ENCODE measurements at places on chromosomes 6 and 20.

DNA sequence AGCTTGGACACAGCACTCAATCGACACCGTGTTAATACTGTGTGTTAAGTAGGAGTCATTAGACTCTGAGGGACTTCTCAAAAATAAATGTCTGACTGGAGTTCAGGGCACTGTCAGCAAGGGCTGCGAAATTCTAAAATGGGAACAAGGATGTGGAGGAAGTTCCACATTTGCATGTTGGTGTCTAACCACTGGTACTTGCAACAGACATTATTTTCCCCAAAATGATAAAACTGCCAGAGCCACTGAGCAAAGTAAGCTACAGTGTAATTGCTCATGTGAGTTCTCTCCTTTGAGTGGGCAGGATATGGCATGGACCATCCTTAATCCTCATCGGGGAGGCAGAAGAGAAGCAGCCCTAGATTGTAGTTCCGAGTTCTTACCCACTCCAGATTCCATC, 215.9 kb downstream of the SLC24A3 start:
- DNase-seq = no peak

DNA sequence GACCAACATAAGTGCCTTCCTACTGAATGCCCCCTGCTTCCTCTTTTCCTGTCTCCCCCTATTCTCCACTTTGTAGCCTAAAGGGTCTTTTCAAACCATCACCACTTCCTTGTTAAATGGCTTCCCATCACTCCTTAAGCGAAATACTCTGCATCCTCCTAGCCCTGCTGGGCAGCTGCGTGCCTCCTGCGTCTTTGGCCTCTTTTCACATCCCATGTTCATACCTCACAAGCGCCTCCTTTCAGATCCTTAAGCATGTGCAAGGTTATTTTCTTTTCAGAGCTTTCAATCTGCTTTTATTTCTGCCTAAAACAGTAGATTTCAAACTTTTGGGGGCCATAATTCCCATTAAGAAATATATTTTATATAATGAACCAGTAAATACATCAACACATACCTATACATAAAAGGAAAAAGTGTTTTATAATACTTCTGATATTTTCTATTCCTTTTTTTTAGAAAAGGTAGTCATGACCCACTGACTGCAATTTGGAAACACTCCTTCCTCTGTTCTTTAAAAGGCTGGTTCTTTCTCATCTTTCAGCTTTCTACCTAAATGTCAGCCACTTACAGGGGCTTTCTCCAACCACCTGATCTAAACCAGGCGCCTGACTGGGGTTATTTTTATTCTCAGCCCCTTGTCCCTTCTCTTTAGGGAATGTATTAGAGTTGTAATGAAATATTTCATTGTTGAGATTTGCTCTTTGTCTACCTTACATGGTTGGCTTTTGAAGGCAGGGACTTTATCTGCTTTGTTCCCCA, 84.1 kb downstream of the PRDM1 start:
- no peak for DNase-seq

GRCh38 chr6:76840041-76840745, 623.1 kb downstream of the HTR1B start:
- DNase-seq = no peak

GRCh38 chr6:161038229-161039031, 46.9 kb downstream of the MAP3K4 start:
- DNase-seq = no peak

DNA sequence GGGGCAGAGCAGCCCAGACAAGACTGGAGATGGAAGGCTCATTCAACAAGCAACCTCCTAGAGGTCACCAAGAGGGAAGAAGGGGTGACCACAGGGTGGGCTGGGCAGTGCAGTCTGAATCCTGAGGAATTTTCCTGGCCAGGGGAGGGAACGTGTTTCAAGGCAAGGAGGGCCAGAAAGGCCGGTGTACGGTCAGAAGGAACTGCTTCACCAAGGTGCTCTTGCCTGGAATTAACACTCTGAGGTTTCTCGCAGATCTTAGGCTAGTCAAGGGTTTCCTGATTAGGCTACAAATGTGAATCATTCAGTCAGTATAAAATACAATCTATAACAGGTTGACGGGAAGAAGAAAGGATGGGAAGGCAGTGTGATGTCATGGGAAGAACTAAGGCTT, 199.3 kb downstream of the LRFN2 start:
- no peak for DNase-seq

DNA sequence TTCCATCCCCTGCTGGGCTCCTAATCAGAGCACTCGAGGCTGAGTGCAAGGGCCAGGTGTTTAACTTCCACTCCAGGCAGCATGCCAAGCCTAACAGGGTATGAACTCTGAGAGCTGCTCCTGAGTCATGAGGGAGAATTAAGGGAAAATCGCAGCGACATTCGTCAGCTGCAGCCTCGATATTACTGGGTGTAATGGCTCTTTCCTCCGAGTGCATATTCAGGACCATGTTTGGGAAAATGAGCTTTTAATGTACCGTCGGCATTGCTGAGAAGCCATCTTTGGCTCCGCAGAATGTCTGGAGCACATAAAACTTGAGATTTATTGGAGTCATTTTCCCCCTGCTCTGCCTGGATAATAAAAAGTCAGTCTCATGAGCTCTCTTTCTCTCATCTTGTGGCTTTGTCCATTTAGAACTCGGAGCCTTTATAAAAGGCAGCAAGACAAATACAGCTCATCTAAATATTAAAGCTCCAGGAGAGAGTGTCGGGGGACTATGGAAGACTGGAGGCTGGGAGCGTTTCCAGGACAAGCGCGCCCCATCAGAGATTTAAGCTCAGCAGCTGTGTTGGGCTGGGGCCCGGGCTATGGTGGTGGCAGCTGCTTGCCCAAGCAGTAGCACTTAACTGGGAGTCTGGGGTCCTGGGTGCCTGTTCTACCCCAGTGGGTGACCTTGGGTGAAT, 103.7 kb downstream of the TOX2 start:
- DNase-seq = peak; percentile 50

DNA sequence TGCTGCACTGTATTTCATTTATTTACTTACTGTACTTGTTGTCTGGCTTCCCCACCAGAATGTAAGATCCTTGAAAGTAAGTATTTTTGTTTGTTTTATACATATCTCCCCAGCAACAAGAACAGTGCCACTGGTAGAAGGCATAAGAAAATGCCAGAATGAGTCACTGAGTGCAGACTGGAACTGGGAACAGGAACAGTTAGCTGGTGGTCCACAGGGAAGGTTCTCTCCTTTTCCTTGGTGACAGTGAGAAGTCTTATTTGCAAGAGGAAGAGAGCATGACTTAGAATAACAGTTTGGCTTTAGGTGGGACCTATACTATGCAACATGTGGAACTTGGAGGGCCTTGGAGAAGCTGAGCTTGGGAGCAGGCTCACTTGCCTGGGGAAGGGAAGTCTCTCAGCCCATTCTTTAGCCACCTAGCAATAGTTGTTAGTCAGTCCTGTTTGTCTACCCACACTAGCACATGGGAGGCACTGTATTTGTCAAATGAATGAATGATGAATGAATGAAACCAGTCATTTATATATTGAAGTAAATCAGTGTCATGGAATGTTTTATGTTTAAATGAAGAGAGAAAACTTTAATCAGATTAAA, 203.5 kb downstream of the KCNQ5 start:
- DNase-seq = no peak

GRCh38 chr6:127967708-127968107, 66.8 kb upstream of the THEMIS start:
- no peak for DNase-seq

DNA sequence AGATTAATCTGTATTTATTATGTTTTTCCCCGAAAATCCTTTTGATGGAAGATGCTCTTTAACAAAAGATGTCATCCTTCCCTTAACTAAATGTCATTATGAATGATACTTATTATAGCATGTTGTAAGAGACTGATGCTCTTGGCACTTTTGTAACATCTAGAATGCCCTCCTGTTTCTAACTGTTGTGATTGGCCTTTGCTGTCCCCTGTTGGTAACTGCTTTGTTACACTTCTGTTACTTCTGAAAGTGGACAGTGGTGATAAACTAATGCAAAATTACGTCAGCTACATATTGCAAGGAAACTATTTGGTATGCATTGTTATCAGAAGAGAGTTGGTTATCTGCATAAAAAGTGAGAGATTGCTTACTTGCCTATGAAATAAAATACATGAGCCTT, 5.8 kb downstream of the TTK start:
- DNase-seq = no peak

DNA sequence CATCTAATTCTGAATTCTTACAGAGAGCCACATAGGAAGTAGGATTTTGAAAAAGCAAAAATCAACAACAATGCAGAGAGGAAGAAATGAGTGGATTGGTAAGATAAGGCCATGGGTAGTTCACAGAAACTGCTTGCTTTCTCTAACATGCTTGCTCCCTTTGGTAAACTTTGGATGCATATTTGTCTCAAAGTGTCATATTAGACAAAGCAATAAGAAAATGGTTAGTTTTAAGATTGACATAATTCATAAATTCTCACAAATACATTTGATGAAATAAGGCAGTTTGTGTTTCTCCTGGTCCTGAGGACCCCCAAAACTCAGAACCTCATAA, 31.7 kb downstream of the UTRN start:
- no peak for DNase-seq

DNA sequence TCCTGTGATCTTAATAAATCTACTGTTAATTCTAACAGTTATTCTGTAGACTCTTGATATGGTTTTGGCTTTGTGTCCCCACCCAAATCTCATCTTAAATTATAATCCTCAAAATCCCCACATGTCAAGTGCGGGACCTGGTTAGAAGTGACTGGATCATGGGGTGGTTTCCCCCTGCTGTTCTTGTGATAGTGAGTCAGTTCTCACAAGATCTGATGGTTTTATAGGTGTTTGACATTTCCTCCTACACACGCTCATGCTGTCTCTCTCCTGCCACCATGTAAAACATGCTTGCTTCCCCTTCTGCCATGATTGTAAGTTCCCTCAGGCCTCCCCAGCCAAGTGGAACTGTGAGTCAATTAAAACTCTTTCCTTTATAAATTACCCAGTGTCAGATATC, 10.5 kb upstream of the EPB41L2 start:
- no peak for DNase-seq

GRCh38 chr6:3369985-3370360, 86.9 kb downstream of the SLC22A23 start:
- DNase-seq = no peak

- no peak for DNase-seq
Observed at GRCh38 chr20:19110881-19111460, 101.5 kb upstream of the SLC24A3 start.

DNA sequence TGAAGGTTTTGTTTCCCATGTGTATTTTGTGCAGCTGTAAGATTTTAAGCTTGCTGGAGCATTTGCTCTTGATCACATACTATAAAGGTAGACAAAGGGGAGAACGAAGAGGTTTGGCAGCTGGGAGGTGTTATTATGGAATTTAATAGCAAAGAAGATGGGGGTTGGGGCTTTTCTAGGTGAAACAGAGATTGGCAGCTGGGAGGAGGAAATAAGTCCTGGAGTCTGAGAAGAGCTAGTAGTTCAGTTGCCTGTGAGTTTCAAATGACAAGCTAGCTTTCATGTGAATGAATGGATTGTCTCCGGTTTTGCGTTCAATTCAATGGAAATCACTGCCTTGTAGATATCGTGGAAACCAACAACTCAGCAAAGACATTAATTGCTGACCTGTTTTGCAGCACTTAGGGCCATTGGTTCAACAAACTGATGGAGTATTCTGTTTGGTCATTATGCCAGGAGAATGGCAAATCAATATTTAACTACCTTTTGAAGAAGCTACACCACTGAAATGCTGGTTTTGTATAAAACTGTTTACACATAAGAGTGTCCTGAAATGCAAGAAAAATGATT, 38.1 kb upstream of the FLRT3 start:
- no peak for DNase-seq

DNA sequence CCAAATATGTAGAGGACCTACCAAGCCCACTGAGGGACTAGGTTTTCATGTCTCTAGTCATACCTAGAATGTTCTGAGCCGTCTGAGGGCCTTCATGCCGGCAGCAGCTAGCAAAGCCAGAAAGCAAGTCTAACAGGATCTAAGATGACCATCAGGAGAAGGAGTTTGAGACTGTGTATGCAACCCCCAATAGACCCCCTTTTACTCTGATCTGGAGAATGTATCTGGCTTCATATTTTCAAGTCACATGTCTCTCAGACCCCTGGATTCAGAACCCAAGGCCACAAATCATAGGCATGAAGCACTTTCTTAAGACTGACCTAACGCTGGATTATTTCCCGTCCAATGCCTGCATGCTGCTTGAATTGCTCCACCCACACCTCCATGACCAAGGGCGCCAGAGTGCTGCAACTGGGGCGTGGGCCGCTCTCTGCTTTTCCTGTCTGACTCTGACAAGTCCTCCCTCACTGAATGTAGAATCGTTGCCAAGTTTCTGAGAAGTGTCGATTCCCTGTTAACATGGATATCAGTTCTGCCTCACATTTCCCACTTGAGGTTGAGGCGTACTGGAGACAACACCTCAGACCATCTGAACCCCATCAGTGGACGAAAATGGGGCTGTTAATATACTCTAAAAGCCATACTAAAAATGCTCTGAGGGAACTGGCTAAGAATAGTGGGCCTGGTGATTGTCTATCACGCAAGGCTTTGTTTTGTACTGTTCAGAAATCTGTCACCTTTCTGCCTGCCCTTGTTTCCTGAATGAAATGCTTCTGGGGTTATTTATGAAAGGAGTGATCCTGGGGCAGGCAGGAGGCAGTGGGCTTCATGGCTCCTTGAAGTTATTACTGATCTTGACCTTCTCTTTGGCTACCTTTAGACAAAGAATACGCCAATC, 23.9 kb upstream of the ASXL1 start:
- peak; percentile 59 for DNase-seq

DNA sequence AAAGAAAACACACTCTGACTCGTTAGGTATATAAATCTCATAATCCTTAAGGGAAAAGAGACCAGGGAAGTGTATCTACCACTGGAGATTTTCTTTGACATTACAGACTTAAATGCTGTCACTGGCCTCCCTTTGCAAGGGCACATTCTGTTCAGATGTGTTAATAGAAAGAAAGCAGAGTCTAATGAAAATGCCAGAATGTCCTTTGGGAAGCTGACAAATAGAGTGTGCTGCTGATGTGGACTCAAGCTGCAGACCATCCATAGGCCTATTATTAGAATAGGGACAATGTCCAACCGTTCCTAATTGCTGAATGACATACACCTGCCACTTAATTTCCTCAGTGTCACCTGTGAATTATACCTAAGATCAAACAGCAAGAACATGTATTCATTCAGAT, 41.2 kb downstream of the SLC35D3 start:
- no peak for DNase-seq

DNA sequence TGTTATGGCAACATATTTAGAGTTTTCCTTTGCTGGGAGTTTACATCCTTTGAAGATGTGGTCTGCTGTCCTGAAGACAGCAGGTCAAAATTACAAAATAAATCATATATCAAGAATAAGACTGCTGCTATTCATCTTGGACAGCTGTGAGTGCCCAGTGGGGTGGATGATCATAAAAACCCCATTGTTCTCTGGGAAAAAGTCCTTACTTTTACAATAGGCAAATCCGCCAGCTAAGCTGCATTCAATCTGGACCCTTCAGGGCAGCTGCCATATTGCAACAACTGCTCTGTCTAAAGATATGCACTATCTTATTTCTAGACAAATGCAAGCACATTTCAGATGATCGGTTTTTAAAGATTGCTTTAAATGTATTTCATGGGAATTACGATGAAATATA, 19.4 kb downstream of the CASS4 start:
- no peak for DNase-seq

- DNase-seq = no peak
Observed at GRCh38 chr6:80454661-80455365, 348.3 kb downstream of the BCKDHB start.

All from head of caudate nucleus (tissue), 42 donors.